Foreskin keratinocyte (primary cell): ENCODE measurements at places on chromosomes 7 and 10. TPM values are rescaled to one million over a fixed set of nuclear protein-coding genes. Genes with fewer than 3 reads are reported as not detected.

- DNase-seq, result no peak
Observed at GRCh38 chr10:129331207-129331838, 135.7 kb upstream of the MGMT start.

GRCh38 chr10:128326251-128326650, 200.0 kb upstream of the MKI67 start:
- no peak for DNase-seq

- DNase-seq, result no peak
Observed at GRCh38 chr7:135316648-135317313, 83.1 kb downstream of the STRA8 start.

The LIPK gene
- not detected in 2 replicates for polyA plus RNA-seq
